EH (cell line): ENCODE measurements at places on chromosomes 1 and 21.

DNA sequence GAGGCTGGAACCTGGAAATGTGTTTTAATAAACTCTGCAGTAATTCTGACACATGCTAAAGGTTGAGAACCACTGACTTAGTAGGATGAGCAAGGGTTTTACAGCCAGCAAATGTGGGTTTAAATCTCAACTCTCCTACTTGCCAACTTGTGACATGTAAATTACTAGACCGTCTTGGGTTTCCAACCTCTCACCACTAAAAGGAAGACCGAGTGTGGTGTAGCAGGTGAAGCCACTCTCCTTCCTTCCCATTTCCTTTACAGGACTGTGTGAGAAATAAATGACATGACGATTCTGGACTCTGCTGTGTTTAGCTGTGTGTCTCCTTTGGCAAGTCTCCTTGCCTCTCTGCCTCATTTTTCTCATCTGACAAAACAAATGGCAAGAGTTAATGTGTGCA lies 49.5 kb upstream of the DNAJC6 start:
- no peak for DNase-seq

GRCh38 chr1:7493711-7494454 lies 277.2 kb upstream of the VAMP3 start:
- DNase-seq, result no peak

- peak; percentile 55 for DNase-seq
Measured at GRCh38 chr1:36253161-36253862, 29.1 kb downstream of the THRAP3 start.

DNA sequence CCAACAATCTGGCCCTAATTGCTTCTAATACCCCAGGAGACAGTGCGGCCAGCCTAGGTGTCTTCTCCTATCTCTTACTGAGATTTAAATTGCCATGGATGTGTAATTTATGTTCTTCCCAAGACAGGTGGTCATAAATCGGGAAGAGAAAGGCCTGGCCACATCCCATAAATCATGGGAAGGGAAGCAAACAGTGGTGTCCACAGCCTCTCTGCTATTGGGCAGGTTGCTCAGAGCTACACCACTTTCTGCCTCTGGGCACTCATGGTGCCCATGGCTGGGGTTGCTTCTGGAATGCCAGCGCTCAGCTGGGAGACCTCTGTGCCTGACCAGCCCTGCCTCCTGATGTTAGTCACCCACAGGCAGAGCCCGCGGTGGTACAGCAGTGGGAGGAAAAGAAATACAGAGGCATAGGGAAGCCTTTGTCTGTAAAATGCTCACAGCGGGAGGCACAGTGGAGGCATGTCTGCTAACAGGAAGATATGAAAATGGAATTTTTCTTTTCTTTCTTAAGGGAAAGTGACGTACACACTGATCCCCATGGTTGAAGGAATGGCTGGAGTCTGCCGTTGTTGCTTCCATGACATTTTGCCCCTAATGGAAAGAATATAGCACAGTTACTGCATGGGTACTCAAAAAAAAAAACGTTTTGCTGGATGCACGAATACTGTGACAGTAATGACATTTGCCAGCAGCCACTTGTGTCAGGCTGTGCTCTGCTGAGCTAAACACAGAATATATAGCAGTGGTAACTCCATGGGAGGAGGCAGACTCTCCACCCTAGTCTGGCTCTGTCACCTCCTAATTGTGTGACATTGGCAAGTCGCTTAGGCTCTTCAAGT lies 21.9 kb downstream of the MTARC1 start:
- no peak for DNase-seq

DNA sequence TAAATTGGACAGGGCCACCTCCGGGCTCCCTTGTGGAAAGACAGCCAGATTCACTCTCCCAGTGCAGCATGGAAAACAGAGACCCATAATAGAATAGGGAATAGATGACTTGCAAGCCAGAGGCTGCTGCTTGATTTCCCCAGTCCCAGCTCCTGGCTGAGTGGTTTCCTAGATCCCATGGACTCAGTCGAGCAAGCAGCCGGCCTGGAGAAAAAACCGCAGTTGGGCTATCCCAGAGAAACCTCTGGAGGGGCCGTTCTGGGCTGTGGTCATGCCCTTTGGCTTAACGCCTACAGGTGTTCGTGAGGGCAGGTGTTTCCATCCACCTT lies 61.7 kb downstream of the ELK4 start:
- no peak for DNase-seq

- DNase-seq, result no peak
Measured at GRCh38 chr1:65758128-65758527, 34.6 kb upstream of the PDE4B start.

GRCh38 chr21:29189353-29189752 lies 58.9 kb downstream of the MAP3K7CL start:
- DNase-seq, result peak; percentile 74

- DNase-seq, result no peak
Measured at GRCh38 chr1:44905276-44905675, 62.2 kb upstream of the PTCH2 start.

DNA sequence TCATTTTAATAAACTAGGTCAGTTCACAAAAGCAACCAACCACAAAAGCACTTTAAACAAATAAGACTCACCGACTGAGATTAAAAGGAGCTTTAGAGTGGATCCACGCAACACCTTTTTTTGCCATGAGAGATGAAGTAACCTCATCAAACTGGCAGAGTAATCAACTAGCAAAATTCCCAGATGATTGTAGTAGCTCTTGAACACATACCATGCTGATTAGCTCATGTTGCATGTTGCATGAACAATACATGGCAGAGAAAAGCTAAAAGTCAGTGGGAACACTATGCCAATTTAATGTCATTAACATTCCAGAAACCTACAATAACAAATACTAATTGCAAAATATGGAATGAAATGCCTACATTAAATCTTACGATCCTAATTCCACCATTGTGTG lies 4.1 kb downstream of the WARS2 start:
- DNase-seq, result peak; percentile 66

GRCh38 chr1:89844860-89845259 lies 24.0 kb downstream of the LRRC8D start:
- DNase-seq, result no peak

- no peak for DNase-seq
Measured at GRCh38 chr1:218591966-218592365, 246.8 kb downstream of the TGFB2 start.

GRCh38 chr1:1435106-1435903 lies at the start of gene VWA1:
VWA1 (plus strand) TSS chr1:1435690; CDS start chr1:1435749, 59 bp downstream.
- peak; percentile 70 for DNase-seq

DNA sequence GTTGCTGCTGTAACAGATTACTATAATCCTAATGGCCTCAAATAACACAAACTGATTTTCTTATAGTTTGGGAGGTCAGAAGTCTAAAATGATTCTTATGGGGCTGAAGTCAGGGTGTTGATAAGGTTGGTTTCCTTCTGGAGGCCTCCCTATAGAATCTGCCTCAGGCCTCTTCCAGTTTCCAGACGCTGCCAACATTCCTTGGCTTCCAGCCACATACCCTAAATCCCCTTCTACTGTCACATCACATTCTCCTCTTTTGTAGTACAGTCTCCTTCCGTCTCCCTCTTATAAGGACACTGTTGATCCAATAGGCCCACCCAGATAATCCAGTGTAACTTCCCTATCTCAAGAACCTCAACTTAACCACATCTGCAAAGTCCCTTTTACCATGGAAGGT lies 145.3 kb upstream of the NCAM2 start:
- no peak for DNase-seq

DNA sequence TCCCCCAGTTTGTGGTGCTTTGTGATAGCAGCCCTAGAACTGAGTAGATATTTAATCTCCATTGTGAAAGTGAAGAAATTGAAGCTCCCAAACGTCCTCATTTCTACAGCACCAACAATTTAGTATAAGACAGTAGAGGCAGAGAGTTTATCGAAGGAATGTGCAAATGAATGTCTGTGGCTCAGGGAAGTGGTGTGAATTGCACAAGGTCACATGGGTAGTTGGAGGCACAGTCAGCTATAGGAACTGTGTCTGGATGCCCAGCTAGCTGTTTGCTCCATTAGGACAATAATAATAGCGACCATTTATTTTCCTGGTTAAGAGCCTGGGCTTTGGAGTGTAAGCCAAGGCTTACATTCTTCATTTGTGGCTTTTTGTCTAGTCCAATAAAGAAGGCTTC lies 144.4 kb upstream of the USP24 start:
- DNase-seq, result peak; percentile 17

DNA sequence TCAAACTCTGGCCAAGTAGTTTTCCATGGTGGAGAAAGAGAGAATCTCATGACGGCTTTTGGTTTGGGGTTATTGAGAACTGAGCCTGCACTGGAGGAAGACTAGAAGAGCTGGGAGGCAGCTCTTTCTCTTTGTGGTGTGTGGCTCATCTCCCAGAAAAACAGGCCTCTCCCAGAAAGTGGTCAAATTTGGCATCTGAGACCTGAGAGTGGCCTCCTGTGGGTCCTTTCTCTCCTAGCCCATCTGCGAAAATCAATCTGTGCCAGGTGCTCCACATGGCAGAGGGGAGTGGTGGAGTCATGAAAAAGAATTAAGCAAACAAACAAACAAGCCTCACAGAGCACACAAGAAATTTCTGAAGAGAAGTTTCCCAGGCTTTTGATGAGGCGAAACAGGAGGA lies 305.0 kb downstream of the ST6GALNAC3 start:
- no peak for DNase-seq

- DNase-seq, result no peak
Measured at GRCh38 chr1:224629965-224630364, 13.8 kb downstream of the CNIH3 start.

GRCh38 chr21:24302400-24302799 lies 1304.9 kb downstream of the MRPL39 start:
- no peak for DNase-seq

- DNase-seq, result no peak
Measured at GRCh38 chr1:164595212-164595611, 36.2 kb downstream of the PBX1 start.

- peak; percentile 63 for DNase-seq
Measured at GRCh38 chr1:8818325-8818775, 910 bp upstream of the RERE start.

DNA sequence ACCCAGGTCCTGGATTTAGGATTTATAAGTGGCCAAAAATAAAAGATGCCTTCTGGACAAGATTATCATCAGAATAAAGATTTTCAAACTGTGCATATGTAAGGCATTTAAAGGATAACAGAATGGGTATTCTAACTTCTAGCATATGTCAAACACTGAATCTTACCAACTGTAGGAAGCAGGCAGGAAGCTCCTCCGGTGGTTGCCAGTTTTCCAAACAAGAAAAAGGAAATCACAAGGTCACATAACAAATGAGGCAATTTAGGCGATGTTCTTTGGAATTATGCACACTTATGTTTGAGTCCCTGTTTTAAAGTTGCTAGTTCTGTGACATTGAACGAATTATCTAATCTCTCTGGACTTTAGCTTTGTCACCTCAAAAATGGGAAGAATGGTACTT lies 48.9 kb downstream of the ATP6V1G3 start:
- peak; percentile 34 for DNase-seq

DNA sequence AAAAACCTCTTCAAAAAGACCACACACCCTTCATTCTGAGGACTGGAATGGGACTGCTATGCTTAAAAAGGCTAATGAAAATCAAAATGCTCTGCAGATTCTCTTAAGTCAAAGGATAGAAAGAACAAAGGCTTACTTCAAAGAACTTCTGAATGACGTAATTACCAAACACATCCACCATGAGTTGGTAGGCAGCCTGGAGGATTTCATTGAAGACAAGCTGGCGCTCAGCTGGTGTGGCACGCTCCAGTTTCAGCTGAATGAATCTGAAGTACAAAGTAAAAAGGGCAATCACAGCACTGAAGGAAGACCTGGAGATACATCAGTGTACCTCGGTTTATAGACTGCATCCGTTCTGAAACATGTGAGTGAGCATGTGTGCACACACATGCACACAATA lies 43.5 kb upstream of the SDC3 start:
- DNase-seq, result no peak

DNA sequence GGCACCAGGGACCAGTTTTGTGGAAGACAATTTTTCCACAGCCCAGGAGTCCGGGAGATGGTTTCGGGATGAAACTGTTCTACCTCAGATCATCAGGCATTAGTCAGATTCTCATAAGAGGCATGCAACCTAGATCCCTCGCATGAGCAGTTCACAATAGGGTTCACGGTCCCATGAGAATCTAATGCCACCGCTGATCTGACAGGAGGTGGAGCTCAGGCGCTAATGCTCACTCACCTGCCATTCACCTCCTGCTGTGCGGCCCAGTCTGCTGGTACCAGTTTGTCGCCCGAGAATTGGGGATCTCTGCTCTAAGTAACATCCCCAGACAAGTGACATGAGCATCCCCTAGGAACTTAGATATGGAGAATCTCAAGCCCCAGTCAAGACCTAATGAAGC lies 180.7 kb downstream of the COQ8A start:
- no peak for DNase-seq

GRCh38 chr1:30414086-30414850 lies 309.1 kb downstream of the MATN1 start:
- DNase-seq, result no peak
